NCI-H524 (cell line): ENCODE measurements at places on chromosomes 5 and 9.

DNA sequence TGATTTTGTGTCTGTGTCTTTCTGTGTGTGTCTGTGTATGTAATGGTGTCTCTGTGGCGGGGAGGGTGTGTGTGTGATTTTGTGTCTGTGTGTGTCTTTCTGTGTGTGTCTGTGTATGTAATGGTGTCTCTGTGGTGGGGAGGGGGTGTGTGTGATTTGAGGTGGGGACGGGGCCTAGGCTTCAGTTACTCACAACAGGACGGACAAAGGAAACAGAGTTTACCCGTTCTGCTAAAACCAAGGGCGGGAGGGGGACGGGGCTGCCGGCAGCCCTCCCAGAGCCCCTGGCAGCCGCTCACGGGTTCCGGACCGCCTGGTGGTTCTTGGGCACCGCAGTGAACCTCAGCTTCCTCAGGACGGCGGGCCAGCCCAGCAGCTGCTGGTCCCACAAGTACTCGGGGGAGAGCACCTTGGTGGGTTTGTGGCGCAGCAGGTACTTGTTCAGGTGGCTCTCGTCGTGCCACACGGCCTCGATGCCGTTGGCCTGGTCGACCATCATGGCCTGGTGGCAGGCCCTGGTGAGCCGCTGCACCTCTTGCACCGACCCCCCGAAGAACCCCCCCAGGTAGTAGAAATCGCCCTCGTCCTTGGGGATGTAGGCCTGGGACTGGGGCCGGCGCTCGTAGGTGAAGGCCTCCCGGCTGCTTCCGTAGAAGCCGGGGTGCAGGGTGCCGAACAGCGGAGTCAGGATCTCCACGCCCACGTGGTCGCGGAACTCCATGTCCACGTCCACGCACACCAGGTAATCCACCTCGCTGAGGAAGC, 19.4 kb downstream of the ABO start:
- DNase-seq: no peak

DNA sequence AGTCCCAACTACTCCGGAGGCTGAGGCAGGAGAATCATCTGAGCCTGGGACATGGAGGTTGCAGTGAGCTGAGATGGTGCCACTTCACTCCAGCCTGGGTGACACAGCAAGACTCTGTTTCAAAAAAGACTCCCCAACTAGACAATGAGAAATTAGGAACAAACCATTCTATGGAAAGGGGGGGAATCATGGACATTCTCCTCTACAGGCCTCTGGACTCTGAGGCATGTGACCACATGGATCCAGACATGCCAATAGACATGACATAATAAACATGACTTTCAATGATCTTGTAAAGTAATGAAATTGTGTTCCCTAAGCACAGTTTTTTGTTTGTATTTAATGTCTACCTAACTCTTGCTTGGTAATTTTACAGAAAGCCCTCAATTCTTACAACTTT, 8.8 kb downstream of the HOMER1 start:
- no peak for DNase-seq

DNA sequence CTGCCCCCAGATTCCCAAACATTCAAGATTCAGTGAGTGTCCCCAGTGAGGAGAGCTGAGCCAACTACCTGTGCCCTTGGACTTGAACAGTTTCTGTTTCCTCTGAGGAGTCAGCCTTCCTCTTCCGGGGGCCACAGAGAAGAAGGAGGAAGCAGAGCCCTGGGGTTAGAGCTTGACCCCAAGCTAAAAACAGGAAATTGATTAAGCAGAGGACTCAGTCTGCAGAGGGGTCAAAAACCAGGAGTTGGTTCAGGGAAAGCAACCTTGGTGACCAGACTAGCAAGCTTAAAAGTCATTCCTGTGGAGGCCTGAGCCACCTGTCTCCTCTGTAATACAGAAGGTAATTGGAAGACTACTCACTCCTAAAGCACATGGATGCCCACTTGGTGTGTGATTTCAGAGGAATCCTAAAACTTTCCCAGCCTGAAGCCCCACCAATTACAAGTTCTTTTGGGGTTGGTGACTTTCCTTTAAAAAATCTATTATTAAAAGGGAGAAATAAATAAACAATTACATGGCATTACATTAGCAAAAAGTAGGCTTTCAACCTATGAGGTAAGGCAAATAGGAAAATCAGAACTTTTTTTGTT, 64.2 kb upstream of the SELENOP start:
- DNase-seq: no peak

- no peak for DNase-seq
Observed at GRCh38 chr5:128338649-128339048, 199.4 kb downstream of the FBN2 start.

GRCh38 chr5:69042500-69042899, 51.3 kb upstream of the SLC30A5 start:
- no peak for DNase-seq

GRCh38 chr9:84481231-84481630, 140.7 kb upstream of the SLC28A3 start:
- DNase-seq: no peak

DNA sequence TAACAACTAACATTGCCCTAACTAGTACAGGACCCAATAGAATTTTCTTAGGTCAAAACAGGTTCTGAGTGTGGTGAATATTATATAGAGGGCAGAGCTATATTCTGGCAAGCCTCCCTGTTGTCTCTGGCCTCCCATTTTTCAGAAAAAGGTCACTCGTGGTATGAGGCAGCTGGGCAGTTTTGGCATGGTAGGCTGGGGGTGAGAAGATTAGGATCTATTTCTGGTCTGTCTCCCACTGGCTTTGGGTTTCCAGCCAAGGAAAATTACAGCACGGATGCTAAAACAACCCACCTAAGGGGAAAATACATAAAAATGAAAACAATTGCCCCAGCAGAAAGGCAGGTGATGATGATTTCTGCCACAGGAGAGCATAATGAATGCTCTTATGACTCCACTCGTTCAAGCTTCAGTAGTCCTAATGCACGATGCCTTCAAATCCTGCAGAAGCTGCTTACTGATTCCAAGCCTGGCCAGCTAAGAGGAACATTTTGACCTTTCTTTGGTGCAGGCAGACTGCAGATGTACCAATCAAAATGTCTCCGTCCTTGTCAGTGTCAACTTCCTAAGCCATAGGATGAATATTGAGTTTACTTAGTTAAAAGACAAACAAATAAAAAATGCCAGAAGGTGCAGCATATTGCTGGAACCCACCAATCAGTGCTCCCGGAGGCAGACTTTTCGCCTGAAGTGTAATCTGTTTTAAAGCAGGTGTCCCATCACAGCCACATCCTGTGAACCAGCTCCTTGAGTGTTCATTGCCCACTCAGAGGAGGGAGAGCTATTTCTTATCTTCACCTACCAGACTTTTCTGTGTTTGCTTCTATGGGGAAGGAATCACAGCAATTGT, 435.4 kb downstream of the ZSWIM6 start:
- DNase-seq: no peak

- DNase-seq: peak; percentile 85
Observed at GRCh38 chr5:175520321-175520720, 42.0 kb downstream of the SFXN1 start.

DNA sequence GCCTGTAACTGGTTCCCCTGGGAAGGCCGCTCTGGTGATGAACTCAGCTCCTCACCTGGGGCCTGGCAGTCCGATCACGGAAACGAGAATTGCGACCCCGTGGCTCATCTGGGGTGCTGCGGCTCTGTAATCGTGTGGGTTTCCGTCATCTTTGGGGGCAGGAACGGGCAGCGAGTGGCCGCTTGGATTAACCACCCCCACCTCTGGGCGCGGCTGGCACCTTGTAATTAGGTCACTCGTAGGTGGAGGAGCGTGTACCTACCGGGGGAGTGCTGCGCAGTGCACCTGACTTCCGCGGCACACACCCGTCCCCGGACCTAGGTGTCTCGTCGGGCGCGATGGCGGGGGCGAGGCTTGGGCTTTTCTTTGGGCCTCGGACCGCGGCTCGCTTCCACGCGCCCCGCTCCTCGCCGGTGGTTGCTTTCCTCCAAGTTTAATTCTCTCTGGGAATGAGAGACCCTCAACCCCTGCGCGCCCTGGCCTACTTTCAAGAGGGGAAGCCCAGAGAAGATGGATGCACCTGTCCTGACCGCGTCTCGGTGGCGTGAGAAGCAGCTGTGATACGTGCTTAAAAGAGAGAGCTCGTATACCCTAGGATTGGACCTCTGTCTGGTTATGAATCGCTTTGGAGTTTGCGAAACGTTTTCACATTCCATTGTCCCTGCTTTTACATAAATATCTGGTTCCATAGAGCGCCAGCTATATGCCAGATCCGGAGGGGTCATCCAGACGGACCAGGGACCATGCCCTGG, 744 bp upstream of the PPP2CA start:
- no peak for DNase-seq

DNA sequence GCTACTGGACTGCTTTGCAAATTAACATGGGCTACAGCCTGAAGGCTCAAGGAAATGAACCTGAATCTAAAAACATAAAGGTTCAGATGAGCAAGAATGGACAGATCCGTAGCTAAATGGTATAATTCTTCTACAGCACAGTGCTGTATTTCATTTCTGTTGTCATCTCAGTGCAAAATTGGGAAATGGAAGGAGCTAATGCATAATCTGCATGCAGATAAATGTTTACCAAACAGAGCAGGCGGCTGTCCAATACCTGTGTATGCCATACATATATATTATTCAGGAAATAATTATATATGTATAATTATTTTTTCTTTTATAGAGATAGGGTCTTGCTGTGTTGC, 4.3 kb upstream of the HSPA9 start:
- no peak for DNase-seq

- peak; percentile 27 for DNase-seq
Observed at GRCh38 chr9:130555968-130556367, 23.4 kb upstream of the FUBP3 start.
